ENCODE measurements at places on chromosomes 16 and 17. TPM values are rescaled to one million over a fixed set of nuclear protein-coding genes. Genes with fewer than 3 reads are reported as not detected.

The CYGB gene
- total RNA-seq = not detected

The PRAC1 gene
- total RNA-seq = not detected

The RAB26 gene
- not detected for total RNA-seq

The RMI2 gene
- 4.3 TPM for total RNA-seq

The NECAB2 gene
- total RNA-seq = not detected

The CCL7 gene
- not detected for total RNA-seq

The DPEP3 gene
- 0.44 TPM for total RNA-seq

The EXOC3L1 gene
- 0.86 TPM for total RNA-seq

The CX3CL1 gene
- total RNA-seq = 0.15 TPM

The AATK gene
- total RNA-seq = not detected

The RNF167 gene
- 105 TPM for total RNA-seq

The NOD2 gene
- 11.7 TPM for total RNA-seq

The CD300H gene
- not detected for total RNA-seq

The NT5C3B gene
- 17.9 TPM for total RNA-seq

The TMEM100 gene
- total RNA-seq = not detected

The FAM171A2 gene
- total RNA-seq = 0.25 TPM

The CHST5 gene
- not detected for total RNA-seq

The ITGAD gene
- total RNA-seq = not detected

The SPNS1 gene
- 24.5 TPM for total RNA-seq

The TBKBP1 gene
- 6.1 TPM for total RNA-seq

The AANAT gene
- total RNA-seq = not detected

The PRSS27 gene
- total RNA-seq = 0.81 TPM

The SPN gene
- total RNA-seq = 149 TPM

The SLFN5 gene
- 221 TPM for total RNA-seq

The ZC3H7A gene
- 157 TPM for total RNA-seq

The SPATA32 gene
- total RNA-seq = 0.20 TPM

The UNC13D gene
- 149 TPM for total RNA-seq

The ZNF652 gene
- total RNA-seq = 34.4 TPM

The FOXN1 gene
- total RNA-seq = not detected

The MEIOB gene
- total RNA-seq = not detected

The P3H4 gene
- total RNA-seq = 1.7 TPM

The PSMC3IP gene
- 2.5 TPM for total RNA-seq

The FBF1 gene
- 15.5 TPM for total RNA-seq

The CLEC19A gene
- not detected for total RNA-seq

The TEKT1 gene
- not detected for total RNA-seq

The TMEM231 gene
- total RNA-seq = 0.72 TPM

The KCNH6 gene
- not detected for total RNA-seq

The CACNA1G gene
- 0.05 TPM for total RNA-seq

The VTN gene
- total RNA-seq = not detected

The MEFV gene
- total RNA-seq = not detected

The SKAP1 gene
- total RNA-seq = 196 TPM

The HS3ST3A1 gene
- 8.3 TPM for total RNA-seq

The CMTM2 gene
- 0.49 TPM for total RNA-seq

The RRN3 gene
- 29.9 TPM for total RNA-seq

The GAS7 gene
- 0.76 TPM for total RNA-seq

The MPP2 gene
- total RNA-seq = 1.6 TPM

The HAS3 gene
- total RNA-seq = 3.0 TPM

The CPNE7 gene
- total RNA-seq = 0.69 TPM

The METTL16 gene
- 39.2 TPM for total RNA-seq

The KRTAP9-4 gene
- total RNA-seq = not detected

The IL21R gene
- total RNA-seq = 63.1 TPM

The KRT9 gene
- not detected for total RNA-seq

The CLEC3A gene
- not detected for total RNA-seq

The GNG13 gene
- total RNA-seq = not detected
